ENCODE measurements at places on chromosomes 2 and 18. TPM values are rescaled to one million over a fixed set of nuclear protein-coding genes. Genes with fewer than 3 reads are reported as not detected.

DNA sequence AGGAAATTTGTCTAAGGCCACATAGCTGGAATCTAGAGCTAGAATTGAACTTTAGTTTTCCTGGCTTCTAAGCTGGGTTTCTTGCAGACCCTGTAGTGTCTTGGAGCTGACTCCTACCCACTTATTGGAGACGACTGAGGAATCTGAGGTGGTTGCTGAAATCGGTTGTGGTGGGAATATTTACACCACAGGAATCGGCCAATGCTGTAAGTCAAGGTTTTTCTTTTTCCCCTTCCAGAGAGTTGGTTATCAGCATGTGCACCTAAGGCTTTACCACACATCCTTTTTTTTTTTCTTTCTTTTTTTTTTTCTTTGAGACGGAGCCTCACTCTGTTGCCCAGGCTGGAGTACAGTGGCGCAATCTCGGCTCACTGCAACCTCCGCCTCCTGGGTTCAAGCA, 9.4 kb downstream of the CABLES1 start:
- DNase-seq = no peak

DNA sequence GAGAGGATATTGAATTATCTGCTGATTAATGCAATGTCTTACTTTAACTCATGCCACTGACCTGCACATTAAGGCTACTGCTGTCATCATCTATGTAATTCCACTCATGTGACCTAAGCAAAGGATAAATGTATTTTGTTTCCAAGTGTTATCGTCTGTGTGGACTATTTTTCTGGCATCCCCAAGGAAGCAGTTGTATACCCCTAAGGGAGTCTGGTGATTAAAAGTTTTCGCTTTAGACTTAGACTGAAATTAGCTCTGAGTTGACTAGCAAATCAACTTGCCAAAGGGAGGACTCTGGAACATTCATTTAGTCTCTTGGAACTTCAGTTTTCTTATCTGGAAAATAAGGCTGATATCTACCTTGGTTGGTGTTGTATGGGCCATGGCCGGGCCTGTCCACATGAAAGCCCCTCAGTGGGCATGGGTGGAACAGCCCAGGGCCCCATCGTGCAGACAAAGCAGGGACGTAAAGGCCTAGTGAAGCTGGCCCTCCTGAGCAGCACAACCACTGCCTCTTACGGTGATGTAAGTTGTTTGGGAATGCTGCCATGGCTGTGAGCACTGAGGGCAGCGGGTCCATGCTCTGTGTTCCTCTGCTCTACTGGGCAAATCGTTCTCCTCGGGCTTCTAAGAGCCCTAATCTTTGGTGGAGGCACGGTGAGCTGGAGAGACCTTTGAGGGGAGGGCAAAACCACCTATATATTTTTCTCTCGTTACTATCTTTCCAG, 144.4 kb upstream of the RNF152 start:
- no peak for DNase-seq

DNA sequence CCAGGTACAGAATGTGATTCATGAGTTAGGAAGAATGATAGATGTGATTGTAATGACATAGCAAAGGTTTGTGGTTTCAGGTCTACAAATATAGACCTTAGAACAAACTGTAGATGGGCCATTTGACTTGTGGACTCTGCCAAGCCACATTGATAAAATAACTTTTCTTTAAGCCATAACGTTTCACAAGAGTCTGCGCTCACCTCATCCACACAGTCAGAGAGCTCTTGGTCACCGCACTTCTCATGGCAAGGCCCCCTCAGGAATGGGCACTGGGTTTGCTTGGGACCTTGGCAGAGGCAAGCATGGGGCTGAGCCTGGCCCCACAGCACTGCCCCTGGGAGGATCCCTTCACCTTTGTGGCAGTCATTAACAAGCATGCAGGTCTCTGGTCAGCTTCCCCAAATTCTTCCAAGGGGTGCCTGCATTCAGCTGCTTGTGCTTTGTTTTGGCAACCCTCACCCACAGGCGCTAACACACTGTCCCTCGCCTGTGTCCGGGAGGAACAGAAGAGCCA, 14.0 kb downstream of the ARMC9 start:
- DNase-seq = no peak

Gene TTC39C
- 44.3 TPM for total RNA-seq

Gene HRH4
- 0.07 TPM for total RNA-seq

DNA sequence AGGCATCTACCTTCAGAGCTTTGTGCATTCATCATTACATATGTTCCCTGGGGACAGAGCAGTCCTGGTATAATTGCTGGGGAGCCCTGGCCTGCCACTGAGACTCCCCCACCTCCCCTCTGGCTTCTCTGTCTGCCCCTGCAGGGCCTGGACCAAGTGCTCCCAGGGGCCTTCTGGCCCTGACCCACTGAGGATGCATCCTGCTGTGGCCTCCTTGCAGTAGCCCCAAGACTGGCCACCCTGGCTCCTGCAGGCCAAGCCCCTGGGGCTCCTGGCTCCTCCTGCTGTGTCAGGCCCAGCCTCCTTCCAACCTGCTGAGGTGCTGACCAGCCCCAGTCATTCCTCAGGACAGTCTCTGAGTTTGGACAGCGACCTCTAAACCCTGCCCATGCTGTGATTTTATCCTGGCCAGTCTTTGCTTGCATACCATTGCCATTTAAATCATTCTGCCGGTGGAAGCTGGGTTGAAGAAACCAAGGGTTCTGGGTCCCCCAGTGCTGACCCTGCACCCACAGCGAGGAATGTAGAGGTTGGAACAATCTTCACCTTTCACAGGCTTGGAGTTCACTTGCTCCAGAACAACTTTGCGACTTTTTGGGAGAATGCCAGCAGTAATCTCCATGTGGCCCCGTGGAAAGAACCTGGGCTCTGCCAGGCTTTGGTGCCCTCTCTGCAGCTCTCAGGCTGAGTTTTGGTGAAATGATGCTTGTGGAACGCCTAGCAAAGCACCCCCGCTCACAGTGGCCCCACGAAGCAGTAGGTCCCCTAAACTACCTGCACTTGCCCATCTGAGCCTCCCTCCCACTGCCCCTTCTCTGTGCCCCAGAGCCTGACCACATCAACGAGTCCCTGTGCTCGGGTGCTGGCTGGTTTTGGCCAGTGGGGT, 167.3 kb upstream of the GLI2 start:
- DNase-seq = no peak

- DNase-seq = no peak
Observed at GRCh38 chr2:14634489-14635390, 2.2 kb downstream of the LRATD1 start.

DNA sequence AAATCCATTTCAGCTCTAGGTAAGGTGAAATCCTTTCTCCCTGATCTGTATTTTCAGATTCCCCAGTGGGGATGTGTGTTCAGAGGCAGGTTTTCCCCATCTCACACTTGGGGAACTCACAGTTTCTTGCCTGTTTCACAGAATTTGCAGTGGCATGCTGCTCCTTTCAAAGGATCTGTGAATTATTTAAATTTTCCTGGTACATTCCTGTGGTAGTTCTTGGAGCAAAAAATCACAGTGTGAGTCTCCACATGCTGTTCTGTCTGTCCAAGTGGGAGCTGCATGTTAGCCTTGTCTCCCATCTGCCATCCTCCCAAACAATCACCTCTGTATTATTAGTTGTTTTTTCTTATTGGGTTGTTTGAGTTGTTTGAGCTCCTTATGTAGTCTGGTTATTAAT, 372.9 kb downstream of the ARL6IP6 start:
- DNase-seq = no peak

- no peak for DNase-seq
Observed at GRCh38 chr2:149901231-149901859, 313.8 kb upstream of the MMADHC start.

- DNase-seq = no peak
Observed at GRCh38 chr2:3122525-3122924, 255.1 kb downstream of the EIPR1 start.

DNA sequence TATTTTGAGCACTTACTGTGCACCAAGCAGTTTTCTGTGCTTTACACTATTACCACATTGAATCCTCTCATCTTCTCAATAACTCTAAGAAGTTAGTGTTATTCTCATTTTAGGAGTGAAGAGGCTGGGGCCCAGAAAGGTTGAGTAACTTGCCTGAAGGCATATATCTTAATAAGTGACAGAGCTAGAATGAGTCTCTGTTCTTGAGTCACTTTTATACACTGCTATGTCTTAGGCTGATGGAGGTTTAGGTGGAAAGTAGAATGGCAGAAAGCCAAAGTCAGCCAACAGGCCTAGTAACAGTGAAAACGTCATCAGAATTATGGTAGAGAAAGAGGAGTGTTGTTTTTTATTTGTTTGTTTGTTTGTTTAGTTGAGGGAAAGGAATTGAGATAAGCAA, 27.9 kb upstream of the RPE start:
- DNase-seq = no peak

DNA sequence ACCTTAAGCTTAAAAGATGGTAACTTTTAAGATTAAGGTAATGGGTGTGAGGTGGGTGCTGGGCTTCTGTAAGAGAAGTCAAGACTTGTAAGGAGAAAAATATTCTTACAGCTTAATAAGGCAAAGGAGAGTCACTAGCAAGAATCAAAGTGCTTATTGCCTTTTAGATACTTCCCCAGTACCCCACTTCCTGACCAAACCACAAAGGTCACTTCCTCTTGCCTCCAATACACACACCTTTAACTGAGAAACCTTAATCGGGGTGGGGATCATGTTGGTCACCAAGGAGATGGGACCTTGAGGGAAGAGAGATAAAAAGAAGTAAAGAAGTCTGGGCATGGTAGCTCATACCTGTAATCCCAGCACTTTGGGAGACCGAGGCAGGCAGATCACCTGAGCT, 10.6 kb upstream of the ATG16L1 start:
- DNase-seq = peak; percentile 60

- no peak for DNase-seq
Observed at GRCh38 chr18:43115076-43115921, at the start of gene RIT2. Gene RIT2, minus strand, starts transcription at chr18:43115685.

DNA sequence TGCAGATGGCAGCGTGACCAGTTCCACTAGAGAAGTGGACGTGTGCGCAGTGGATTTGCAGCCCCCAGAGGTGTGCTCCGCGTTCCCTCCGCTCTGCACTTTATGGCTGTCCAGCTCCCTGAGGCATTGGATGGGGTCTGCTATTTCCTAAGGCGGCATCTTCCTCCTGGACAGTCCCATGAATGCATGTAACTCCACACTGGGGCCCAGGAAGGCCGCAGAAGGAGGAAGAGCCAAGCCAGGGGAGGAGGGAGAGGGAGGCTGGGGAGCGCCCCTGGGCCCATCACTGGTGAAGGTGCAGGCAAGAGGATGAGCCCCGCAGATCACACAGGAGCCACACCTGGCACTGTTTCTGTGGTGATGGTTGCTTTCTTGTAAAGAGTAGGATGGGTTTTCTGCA, 99.1 kb downstream of the PTGR3 start:
- no peak for DNase-seq

GRCh38 chr18:24071779-24072178, 57.2 kb downstream of the TTC39C start:
- DNase-seq = no peak

- no peak for DNase-seq
Observed at GRCh38 chr2:64019975-64020528, 824 bp upstream of the VPS54 start.

Gene STARD6
- total RNA-seq = not detected

GRCh38 chr18:77737405-77737804, 487.8 kb downstream of the GALR1 start:
- DNase-seq = no peak

DNA sequence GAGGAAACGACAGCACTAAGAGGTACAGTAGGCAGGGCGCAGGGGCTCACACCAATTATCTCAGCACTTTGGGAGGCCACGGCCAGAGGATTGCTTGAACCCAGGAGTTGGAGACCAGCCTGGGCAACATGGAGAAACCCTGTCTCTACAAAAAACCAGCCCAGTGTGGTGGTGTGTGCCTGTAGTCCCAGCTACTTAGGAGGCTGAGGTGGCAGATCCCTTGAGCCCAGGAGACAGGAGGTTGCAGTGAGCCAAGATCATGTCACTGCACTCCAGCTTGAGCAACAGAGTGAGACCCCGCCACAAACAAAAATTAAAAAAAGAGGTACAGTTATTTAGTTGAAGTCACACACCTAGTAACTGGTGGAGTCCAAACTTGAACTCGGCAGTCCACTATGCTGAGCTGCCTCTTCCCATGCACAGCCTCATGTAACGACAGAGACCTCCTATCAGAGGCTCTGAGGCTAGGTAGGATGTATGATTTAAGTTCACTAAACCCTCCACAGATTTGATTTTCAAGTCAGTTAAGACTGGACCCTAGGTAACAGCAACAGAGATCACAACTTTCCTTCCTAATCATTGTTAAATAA, 8.7 kb downstream of the STK17B start:
- DNase-seq = no peak
